ENCODE measurements at places on chromosomes 5 and 9.

DNA sequence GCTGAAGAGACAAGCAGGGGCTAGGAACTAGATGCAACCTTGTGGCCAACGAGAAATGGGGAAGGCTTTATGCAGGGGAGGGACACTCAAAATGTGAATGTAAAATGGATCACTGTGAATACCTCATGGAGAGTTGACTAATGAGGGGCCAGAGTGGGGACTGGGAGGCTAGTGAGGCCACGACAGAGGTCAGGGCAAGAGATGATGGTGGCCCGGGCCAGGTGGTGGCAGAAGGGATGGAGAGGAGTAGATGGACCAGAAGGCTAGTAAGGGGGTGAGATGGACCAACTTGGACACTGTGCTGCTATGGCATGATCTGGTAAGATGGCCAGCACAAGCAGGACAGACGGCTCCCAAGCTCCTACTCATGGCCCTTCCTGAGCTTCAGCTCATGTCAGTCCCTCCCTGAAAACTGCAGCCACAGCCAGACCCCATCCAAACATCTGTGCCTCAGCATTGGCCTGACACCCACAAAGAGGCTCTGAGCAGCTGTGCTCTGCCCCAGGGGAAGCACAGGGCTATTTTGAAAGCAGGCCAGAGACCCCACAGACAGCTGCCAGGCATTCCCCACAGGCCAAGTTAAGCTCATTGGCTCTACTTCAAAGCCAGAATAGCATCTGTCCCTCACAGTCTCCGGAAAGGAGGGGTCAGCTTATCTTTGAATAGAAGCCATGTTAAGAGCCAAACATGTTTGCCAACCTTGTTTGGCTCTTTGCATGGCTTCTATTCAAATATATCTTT, 22.1 kb downstream of the P4HA2 start:
- no peaks in the 10 kb centered on the region for H3K4me1 ChIP-seq
- H3K27ac ChIP-seq = no peak overlapping the region
- H3K27me3 ChIP-seq = no peaks in the 10 kb centered on the region
- DNase-seq = no peak
- H3K36me3 ChIP-seq = peaks cover 3% of the 10 kb centered on the region

- H3K36me3 ChIP-seq = no peaks in the 10 kb centered on the region
- H3K4me1 ChIP-seq = no peaks in the 10 kb centered on the region
- no peak for DNase-seq
- H3K27me3 ChIP-seq = no peaks in the 10 kb centered on the region
- no peak overlapping the region for H3K27ac ChIP-seq
These were observed 111.3 kb upstream of the ABCA1 start for GRCh38 chr9:105039175-105039799.

GRCh38 chr5:4511996-4512656, 628.0 kb upstream of the ADAMTS16 start:
- H3K27ac ChIP-seq = peak overlapping the region; percentile 80
- H3K4me3 ChIP-seq = no peak overlapping the region
- peak; percentile 72 for DNase-seq

DNA sequence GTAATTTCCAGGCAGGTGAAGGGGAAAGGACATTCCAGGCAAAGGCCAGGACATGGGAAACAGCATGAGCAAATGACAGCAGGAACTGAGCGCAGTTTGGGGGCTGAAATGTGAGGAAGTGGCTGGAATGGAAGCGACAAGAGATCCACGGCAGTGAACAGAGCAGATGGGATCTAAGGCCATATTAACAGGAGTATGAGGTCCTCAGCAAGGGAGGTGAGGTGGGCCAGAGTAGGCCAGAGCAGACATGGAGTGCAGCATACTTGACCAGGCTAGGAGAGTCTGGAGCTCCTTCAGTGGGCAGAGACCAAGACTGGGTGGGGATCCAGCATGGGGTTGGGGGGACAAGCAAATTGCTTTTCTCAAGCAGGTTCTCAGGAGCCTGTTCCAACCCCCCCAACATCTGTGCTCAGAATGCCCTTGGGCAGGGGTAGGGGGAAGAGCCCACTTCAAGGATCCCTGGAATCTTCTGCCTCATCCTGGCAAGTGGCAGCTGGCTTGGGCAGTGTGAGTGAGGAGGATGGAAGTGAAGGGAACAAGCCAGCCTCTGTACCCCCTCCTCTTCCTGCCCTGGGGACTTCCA, 34.5 kb downstream of the DAB2IP start:
- no peak overlapping the region for H3K27ac ChIP-seq
- no peaks in the 10 kb centered on the region for H3K27me3 ChIP-seq
- no peak overlapping the region for H3K4me3 ChIP-seq

DNA sequence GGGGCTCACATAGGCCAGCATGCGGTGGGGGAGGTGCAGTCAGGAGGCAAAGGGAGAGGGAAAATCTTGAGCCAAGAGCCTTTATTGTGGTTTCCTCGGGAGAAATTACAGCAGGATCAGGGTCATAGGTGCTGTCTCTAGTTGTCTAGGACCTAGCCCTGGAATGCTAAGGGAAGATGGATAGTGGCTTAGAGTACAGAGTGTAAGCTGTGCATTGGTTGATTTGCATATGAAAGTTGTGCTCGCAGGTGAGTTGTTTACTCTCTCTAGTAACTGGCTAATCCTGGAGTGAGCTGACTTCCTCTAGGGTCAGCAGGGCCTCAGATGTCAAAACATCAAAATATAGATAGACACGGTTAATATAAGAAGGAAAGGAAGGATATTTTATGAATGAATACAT, 877.7 kb downstream of the TLE4 start:
- no peaks in the 10 kb centered on the region for H3K27me3 ChIP-seq
- H3K36me3 ChIP-seq = no peaks in the 10 kb centered on the region
- H3K4me1 ChIP-seq = no peaks in the 10 kb centered on the region
- H3K4me3 ChIP-seq = no peak overlapping the region
- no peak for DNase-seq

- H3K4me1 ChIP-seq = no peaks in the 10 kb centered on the region
- H3K27me3 ChIP-seq = no peaks in the 10 kb centered on the region
- H3K4me3 ChIP-seq = no peak overlapping the region
- H3K27ac ChIP-seq = no peak overlapping the region
- H3K36me3 ChIP-seq = no peaks in the 10 kb centered on the region
These were observed 44.4 kb upstream of the RAI14 start for GRCh38 chr5:34611464-34612415.

GRCh38 chr5:178384816-178385495, 152.4 kb upstream of the PHYKPL start:
- H3K27me3 ChIP-seq = no peaks in the 10 kb centered on the region
- H3K4me1 ChIP-seq = no peaks in the 10 kb centered on the region
- no peak overlapping the region for H3K27ac ChIP-seq
- no peaks in the 10 kb centered on the region for H3K36me3 ChIP-seq
- H3K4me3 ChIP-seq = no peak overlapping the region

GRCh38 chr5:17412760-17413671, 85.0 kb upstream of the TAF11L2 start:
- no peaks in the 10 kb centered on the region for H3K27me3 ChIP-seq
- H3K27ac ChIP-seq = no peak overlapping the region
- H3K36me3 ChIP-seq = no peaks in the 10 kb centered on the region

DNA sequence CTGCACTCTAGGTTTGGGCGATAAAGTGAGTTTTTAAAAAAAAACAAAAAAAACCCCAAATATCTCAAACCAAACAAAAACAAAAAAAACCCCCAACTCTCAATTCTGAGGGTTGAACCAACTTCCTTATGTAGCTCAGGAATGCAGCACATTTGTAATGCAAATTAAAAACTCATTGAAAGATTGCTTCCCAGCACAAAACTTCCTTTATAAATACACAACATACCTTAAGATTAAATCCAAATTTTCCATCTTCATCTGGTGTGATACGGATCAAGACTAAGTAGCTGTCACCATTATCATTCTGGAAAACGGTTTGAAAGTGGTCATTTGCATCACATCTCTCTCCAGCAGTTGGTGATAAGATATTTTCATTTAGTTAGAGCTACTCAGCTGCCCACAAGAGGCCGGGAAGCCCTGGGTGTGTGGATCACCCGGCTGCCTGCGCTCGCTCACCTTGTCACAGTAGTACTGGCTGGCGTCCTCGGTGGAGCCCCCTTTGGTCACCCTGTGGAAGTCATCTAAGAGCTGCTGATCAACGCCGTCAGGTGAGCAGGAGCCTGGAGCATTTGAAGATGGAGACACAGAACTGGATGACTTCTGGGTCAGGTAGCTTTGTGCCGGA, 88.2 kb downstream of the PTPN3 start:
- H3K27me3 ChIP-seq = no peaks in the 10 kb centered on the region
- H3K4me1 ChIP-seq = no peaks in the 10 kb centered on the region
- no peak overlapping the region for H3K4me3 ChIP-seq
- no peak overlapping the region for H3K27ac ChIP-seq
- DNase-seq = no peak

DNA sequence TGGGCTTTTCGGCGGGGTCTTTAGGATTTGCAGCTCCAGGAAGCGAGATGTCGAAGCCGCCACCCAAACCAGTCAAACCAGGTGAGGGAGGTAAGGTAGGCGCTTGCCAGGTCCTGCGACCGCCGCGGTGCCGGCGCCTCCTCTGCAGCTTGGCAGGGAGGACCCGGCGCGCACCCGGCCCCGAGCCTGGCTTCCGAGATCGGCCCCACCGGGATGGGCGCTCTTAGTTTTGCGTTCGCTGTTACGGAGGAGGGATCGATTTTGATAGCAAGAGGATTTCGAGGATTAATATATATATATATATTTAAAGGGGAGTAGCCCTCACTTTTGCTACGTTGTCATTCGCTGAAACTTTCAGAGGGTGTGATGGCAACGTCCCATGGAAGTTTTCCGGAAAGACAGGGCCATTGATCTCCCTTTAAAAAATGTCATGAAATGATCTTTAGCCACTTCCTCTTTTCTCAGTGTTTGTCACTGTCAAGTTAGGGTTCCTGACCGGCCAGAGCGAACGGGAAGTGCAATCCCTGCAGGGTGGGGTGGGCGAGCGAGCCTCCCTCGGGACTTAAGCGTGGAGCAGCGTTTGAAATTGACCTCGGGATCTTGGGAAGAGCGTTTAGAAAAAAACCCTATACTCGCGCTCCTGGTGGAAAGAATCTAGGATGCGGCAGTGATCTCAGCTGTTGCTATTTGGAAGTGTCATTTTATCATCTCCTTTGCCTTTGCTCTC, 495 bp downstream of the OSTF1 start:
- no peaks in the 10 kb centered on the region for H3K27me3 ChIP-seq
- peaks cover 14% of the 10 kb centered on the region for H3K4me1 ChIP-seq
- H3K36me3 ChIP-seq = no peaks in the 10 kb centered on the region
- peak overlapping the region; percentile 72 for H3K4me3 ChIP-seq
- peak; percentile 36 for DNase-seq

DNA sequence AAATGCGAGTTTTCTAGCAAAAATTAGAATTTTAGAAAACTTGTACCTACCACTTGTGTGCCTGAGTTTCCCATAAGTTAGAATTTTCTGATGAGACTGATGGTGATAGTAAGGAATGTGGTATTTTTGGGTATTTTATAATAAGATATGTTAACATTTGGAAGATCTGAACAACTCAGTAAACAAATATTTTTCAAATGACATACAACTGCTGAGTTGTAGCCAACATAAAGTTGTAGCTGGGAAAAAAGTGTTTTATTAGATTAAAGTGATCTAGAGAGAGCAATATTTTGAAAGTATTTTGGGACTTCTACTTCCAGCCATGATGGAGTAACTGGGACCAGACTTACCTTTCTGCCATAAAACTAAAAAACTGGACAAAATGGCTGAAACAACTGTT, 37.9 kb downstream of the GEMIN5 start:
- no peak overlapping the region for H3K4me3 ChIP-seq
- H3K36me3 ChIP-seq = no peaks in the 10 kb centered on the region
- no peaks in the 10 kb centered on the region for H3K4me1 ChIP-seq
- DNase-seq = no peak
- H3K27me3 ChIP-seq = no peaks in the 10 kb centered on the region
- peak overlapping the region; percentile 52 for H3K27ac ChIP-seq

DNA sequence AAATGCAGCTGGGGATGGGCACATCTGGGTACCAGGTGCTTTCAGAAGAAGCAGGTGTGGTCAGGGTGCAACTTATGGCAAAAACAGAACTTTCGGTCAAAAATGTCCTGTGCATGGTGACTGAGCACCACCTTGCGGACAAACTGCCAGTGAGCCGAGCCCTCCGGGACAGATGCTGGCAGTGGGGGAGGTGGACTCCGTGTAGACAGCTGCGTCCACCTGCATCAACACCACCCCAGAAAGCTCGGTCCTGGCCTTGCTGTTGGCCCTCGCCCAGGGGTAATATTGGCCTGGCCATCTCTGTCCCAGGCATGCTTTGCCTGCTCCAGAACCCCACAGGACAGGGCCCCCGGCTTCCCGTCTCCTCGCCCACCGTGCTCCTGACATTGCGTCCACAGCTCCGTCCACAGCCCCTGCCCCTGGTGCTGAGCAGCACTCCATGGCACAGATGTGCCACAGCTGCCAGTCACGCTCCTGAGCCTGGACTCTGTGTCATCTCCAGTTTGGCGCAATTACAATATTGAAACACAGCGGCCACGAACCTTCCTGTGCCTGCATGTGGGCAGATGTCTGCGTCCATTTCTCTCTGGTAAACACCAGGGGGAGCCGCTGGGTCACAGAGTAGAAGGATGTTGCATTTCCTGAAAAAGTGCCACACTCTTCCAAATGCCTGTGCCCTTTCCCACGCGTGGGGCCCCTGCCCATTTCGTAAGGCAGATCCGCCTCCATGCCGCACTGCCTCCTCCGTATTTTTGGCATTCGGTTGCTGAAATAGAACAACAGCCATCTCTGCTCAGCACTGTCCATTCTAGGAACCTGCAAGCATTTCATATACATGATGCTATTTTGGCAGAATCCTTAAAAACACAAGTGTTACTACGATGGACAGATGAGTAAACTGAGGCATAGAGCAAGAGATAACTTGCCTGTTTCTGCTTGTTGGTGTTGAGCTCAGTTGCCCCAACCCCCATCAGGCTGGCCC, 33.4 kb upstream of the SLC6A19 start:
- no peaks in the 10 kb centered on the region for H3K4me1 ChIP-seq
- DNase-seq = peak; percentile 70
- H3K36me3 ChIP-seq = no peaks in the 10 kb centered on the region

DNA sequence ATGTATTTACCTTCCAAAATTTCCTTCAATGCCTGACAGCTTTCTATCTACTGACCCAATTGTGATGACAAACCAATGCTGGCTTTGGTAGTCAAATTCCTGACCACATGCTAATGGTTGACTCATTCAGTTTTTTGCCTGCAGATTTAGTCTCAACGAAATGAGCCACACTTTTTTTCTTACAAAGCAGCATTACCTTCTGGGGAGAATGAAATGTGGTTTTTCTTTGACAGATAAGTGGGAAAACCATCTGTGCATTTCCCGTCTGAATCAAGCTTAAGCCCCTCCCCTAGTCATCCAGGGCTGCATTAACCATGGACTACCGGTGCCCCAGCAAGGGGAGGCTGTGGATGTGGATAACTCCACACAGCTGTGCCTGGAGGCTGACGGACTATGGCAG, 99.6 kb upstream of the TAF11L2 start:
- no peak overlapping the region for H3K4me3 ChIP-seq
- H3K4me1 ChIP-seq = no peaks in the 10 kb centered on the region
- no peaks in the 10 kb centered on the region for H3K36me3 ChIP-seq
- no peaks in the 10 kb centered on the region for H3K27me3 ChIP-seq
- DNase-seq = no peak

- H3K36me3 ChIP-seq = no peaks in the 10 kb centered on the region
- no peak for DNase-seq
- no peak overlapping the region for H3K4me3 ChIP-seq
- H3K4me1 ChIP-seq = no peaks in the 10 kb centered on the region
- H3K27ac ChIP-seq = no peak overlapping the region
These were observed 262.5 kb downstream of the NPR3 start for GRCh38 chr5:32973646-32974045.

All from breast epithelium (tissue), 4 donors.